ENCODE measurements at places on chromosomes 11 and 22.

- DNase-seq = no peak
Measured at GRCh38 chr22:41127451-41127850, 35.1 kb downstream of the EP300 start.

DNA sequence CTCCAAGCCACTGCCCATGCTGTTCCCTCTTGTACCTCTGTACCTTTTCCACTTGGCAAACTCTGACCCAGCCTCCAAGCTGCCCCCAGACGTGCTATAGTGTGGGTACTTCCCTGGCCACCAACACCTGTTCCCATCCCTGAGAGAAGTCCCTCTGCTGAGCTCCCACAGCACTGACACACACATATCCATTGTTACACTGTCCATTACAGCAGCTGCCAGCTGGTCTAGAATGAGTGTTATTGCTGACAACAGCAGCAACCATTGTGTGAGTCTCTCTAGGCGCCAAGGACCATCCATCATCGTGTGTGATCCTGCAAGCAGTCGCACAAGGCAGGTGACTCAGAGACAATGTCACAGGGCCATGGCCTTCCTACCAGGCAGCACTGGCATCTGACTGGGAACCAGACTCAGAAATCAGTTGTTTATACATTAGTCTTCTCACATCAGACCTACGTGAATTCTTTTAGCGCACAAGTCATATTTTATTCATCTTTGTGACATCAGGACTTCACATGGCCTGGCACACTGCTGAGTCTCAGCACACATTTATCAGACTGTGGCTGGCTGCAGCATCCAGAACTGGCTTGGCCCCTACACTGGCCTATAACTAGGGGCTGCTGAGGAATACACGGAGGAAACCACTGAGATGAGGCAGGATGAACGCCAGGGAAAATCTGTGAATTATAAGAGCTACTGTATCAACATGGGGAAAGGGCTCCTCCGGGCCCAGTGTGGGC, 56.4 kb downstream of the SGSM3 start:
- DNase-seq = peak; percentile 46

- no peak for DNase-seq
Measured at GRCh38 chr11:116579857-116580727, 192.7 kb downstream of the BUD13 start.

GRCh38 chr22:44425694-44426045, 72.4 kb downstream of the RTL6 start:
- DNase-seq = no peak

DNA sequence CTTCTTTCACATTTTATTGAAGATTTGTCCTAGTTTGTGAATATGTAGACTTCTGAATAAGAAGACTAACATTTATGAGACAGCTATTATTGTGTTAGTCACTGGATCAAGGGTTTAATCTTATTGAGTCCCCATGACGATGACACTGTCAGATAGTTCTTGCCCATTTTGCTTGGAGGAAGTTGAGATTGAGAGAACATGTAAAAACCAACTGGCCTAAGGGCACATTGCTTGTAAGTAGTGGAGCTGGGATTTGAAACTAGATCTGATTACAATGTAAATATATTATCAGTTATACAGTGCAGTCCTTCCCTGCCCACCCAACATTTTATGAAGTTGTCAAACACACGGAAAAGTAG, 134.7 kb downstream of the HIPK3 start:
- DNase-seq = no peak

DNA sequence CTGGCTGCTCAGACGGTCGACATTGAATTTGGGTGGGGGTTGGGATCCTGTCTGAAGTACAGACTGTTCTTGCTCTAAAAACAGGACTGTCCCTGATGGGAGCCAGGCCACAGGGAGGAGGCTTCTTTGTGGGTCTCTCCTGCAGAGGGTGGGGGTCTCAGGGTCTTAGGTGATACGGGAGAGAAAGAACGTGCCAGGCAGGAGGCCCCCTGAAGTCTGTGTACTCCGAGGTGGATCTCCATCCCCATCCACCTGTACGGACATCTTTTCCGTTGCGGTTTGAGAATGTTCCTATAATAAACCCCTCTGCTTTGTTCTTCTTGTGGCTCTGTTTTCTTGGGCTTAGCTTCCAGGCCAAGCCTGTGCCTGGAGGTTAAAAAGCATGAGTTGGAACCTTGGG, 15.9 kb downstream of the PSMD13 start:
- no peak for DNase-seq

DNA sequence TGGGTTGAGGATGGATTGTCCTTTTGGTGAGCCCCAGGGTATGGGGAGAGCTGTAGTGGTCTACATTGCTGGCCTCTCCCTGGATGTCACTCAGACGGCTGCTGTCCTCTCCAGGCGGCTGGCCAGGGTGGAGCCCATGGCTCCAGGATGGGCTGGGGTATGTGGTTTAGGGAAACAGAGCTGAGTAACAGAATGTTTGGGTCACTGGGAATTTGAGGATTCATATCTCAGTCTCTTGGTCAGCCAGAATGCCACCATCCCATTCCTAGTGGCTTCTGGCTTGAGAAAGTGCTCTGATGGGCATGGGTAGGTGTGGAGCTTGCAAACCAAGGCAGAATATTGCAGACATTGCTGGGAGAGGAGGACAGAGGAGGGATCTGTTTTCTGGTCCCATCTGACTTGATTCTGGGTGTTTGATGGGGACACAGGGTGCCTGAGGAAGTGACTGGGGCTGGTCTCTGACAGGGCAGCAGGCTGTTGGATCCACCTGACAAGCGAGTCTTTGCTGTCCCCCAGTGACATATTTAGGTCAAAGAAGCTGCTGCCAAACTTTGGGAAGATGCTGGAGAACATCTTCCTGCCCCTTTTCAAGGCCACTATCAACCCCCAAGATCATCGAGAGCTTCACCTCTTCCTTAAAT, 41.4 kb downstream of the AMPD3 start:
- DNase-seq = no peak

- no peak for DNase-seq
Measured at GRCh38 chr11:1915795-1916131, 3.7 kb upstream of the TNNT3 start.

Data from AG08395 (cell line).